ENCODE measurements at places on chromosomes 1 and 21.
A peak's percentile ranks its signal among the peaks of the same experiment; 100 is the strongest.

- no peak for DNase-seq
Observed at GRCh38 chr1:225712391-225712790, 59.5 kb upstream of the ENAH start.

DNA sequence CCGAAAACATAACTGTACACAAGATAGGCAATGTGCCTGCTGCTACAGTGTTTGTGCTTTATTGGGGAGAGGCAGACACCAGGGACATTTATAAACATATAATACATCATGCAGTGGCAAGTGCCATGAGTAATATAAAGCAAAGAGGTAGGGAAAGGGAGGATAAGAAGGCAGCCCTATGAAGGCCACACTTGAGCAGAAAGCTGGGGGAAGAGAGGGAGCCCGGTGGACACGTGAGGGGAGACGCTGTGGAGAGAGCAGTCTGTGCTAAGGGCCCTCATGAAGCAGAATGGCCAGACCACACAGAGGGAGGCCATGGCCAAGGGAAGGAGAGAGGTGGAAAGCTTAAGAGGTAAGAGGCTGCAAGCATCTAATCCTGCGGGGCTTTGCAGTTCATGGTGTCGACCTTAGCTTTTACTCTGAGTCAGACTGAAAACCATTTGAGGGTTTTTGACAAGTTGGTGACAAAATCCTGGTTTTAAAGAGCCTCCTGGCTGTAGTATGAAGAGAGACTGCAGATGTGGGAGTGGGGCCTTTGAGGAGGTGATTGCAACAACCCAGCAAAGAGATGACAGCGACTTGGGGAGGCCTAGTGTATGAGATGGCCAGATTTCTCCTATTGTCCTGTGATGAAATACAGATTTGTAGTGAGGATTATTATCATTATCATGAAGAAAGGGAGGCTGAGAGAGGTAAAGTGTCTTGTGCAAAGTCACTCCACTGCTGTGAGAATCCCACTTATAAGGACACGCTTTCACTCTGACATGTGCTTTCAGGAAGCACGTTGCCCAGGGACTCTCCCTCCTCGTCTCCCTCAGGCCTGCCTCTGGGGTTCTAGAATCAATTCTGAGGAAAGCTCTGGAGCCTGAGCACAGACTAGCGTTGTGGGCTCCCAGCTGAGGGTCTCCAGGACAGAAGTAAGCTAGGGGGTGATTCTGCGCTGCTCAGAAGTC, 192.9 kb downstream of the RHOU start:
- no peak for DNase-seq

GRCh38 chr1:234737967-234738314, 128.0 kb upstream of the IRF2BP2 start:
- DNase-seq: no peak

DNA sequence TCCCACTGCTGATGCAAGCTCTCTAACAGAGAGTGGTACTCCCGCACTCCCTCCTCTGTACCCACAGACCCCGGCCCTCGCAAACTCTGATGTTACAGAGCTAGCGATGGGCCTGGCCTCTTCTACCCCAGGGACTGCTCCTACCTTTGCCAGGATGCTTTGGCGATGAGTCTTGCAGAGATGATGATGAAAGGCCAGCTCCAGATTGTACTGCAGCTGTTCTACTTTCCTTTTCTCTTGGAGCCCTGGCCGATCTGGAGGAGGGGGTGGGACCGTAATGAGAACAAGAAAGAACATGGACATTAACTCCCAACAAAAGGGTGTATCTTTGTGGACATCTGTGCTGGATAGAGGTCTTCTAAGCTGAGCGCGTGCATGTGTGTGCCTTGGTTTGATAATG, 6.0 kb upstream of the LINGO4 start:
- DNase-seq: peak; percentile 43

GRCh38 chr1:210707300-210708240, 378.9 kb downstream of the HHAT start:
- peak; percentile 34 for DNase-seq

GRCh38 chr1:200290010-200290685, 119.7 kb downstream of the ZNF281 start:
- peak; percentile 38 for DNase-seq

DNA sequence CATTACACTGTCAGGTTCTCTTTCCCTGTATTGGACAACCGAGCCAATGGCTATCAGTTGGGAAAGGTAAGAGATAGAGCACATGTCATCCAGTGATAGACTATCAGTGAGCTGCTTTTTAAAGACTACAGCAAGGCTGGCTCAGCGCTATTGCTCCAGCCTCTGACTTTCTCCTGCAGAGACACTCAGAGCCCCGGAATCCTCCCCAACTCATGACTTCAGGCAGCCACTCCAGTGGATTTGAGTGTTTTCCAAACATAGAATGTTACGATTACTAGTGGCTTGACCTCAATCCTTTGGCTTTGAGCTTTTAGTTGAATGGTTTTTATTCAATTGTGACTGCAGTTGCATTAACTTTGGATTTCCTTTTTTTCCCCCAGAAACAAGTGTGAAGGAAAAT, 331.9 kb downstream of the DISC1 start:
- no peak for DNase-seq

GRCh38 chr21:41187537-41188025, 19.6 kb downstream of the BACE2 start:
- peak; percentile 58 for DNase-seq

GRCh38 chr1:110312188-110313121, 26.7 kb upstream of the RBM15 start:
- peak; percentile 61 for DNase-seq

GRCh38 chr1:227940791-227941241, 6.9 kb downstream of the WNT9A start:
- no peak for DNase-seq

DNA sequence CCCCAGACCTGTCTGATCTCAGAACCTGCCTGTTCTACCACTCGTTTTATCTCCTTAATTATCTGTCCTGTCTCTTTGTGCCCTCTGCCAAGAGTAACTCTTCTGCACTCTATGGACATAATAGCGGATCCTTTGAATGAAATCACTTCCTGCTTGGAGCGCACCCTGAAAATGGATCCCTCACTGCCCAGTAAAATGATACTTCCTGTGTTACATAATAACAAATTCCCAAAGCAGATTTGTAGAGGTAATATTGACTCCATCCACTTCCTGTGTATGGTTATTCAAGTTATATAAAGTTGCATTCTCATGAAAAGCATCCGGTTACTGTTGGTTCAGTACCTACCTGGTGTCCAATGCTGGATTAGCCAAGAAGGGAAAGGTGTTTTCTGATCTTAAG, 246.0 kb downstream of the TRABD2B start:
- DNase-seq: no peak

GRCh38 chr1:204545881-204546280, 29.7 kb downstream of the MDM4 start:
- no peak for DNase-seq

DNA sequence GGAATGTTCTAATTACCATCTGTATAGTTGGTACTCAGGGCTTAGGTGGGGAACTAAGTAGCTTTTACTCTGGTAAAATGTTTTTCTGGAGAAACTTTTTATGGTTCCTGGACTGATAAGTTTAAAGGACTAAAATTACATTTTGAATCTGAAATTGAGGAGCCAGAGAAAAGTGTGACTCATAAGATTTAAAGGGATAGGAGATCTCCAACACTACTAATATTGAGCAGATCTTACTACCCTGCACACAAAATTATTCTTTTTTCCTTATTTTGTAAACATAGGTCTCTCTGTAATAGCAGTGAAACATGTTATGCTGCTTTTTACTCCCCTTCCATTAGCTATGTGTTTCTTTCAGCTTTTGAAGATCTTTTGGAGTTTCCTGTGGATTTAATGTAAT, 32.5 kb downstream of the MTF2 start:
- no peak for DNase-seq

GRCh38 chr1:36771240-36771639, 263.1 kb downstream of the GRIK3 start:
- no peak for DNase-seq

DNA sequence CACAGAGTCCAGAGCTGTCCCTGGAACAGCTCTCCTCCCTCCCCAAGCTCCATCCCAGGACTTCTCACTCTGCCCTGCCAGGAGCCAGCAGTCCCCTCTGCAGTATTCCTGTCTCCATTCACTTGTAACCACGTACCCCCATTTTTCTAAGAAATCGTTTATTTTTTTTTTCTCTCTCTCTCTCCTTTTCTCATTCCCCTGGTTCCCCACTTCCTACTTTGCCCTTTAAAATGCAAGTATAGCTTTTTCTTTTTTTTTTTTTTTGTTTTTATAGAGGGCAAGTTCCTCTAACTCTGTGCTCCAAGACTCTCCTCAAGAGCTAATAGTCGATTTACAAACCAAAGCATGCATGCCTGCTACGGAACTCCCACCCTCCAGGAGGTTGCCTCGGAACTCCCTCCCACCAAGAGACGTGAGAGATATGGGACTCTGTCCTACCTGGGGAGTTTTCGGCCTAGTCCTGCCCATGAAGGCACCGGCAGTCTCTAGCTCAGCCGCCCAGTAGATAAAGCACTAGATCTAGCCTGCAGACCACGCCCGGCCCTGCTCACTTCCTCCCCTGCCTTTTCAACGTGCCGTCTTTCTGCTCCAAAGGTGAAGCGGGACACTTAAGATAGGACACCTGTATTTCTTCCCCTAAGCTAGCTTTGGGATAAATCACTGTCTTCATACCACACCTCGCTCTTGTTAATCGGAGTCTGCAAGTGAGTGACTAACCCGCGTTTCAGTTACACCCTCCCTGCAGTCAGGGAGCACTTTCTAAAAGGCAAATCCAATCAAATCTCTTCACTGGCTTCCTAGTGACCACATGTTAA, 27.7 kb downstream of the TNFRSF9 start:
- DNase-seq: no peak

DNA sequence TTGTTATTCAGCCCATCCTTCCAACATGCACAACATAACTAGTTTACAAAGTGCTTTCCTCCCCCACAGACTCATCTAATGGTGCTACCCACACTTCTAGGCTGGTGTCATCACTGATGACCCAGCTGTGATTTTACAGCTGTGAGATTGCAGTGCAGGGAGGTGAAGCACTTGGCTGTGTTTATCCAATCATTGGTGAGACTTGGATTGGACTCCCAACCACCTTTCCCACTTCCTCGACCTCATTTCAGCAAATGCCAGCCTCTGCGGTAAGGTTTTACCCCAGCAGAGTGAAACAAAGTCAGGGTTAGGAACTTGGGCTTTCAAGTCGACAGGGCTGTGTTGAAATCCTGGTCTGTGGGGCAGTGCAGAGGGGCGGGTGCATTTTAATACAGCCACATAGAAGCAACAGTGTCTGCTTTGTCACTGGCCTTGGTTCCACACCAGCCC, 22.1 kb downstream of the ECHDC2 start:
- no peak for DNase-seq

DNA sequence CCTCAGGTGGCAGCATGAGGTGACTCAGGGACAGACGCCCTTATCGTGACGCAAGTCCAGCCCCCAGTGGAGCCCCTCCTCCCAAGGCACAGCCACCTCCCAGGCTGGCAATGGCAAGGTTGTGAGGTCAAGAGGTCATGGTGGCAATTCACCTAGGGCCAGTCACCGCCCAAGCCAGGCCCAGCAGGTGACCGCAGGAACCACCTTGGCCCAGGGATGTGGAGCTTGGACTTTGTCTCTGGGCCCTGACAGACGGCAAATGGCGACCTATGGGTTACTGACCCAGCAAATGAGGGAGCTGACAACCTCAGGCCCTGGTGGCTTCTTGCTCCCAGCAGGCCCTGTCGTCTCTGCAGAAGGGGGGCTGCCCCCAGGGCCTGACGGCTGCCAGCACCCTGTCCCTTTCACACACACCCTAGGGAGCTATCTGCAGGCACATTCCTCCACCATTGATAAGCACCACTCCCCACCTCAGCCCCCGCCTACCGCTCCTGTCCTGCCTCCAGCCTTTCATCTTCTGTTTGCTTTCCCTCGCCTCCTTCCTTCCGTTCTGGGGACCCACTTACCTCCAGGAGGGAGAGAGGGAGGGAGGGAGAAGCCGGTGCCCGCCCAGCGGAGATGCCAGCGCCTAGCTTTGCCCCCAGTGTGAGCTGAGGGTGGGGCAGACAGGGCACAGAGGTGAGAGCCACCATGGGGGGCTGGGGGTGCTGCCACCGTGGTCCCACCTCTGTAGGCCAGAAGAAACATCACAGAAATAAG, 12.1 kb downstream of the EPHA2 start:
- peak; percentile 81 for DNase-seq

GRCh38 chr21:18663663-18664062, 260.1 kb upstream of the TMPRSS15 start:
- DNase-seq: no peak

DNA sequence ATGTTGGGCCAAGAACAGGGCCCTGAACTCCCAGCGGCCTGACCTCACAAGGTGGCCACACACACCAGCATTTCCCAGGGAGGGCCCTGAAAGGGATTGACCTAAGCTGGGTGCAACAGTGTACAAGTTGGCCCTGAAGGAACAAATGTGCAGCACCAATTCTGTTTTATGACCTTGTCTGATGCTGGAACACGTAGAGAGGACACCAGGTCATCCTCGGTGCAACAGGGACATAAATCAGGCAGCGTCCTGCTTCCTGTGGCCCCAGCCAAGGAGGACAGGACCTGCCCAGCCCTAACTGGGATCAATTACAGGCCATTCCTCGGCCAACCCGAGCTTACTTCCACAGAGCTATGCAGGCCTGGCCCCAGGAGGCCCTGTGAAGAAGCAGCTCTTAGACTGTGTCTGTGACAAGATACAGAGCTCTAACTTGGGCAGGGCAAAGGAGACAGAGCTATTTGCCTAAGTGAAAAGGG, 12.8 kb upstream of the PHC2 start:
- DNase-seq: peak; percentile 84

DNA sequence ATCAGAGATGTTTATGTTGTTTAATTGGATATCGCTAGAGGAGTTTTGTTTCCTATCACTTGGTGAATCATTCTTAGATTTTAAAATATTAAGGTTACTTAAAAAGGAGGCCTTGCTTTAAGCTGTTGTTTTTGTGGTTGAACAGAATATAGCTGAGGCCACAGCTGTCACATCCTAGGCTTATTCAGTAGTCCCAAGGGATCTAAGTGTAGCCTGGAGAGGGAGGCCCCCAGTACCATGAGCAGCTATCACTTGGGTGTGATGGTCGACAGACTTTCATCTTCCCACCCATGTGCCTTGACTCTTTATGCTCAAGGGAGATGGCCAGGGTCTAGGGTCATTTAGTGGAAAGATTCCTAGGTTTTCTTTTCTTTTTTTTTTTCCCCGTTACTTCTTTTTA, 278.7 kb downstream of the HHAT start:
- peak; percentile 16 for DNase-seq
